ENCODE measurements at places on chromosomes 1 and 21. TPM values are rescaled to one million over a fixed set of nuclear protein-coding genes. Genes with fewer than 3 reads are reported as not detected.

Gene NBPF4
- total RNA-seq = 0.60 TPM

- no peak for DNase-seq
Measured at GRCh38 chr1:107776900-107777663, 187.9 kb downstream of the VAV3 start.

DNA sequence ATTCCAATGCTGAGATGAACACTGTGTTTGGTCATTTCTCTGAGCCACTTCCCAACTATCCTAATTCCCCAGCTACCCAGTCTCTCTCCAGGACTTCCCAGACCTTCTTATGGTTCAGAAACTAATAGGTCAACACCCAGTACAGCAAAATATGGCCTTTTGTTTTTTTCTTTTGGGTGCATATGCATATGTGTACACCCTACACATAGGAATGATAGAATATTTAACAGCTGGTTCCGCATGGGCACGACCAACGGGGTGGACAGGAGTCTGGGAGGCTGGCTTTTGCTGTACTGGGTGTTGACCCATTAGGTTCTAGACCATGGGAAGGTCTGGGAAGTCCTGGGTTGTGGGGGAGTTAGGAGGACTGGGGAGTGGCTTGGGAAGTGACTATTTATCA, 143.9 kb downstream of the MRPS6 start:
- DNase-seq = no peak

- DNase-seq = no peak
Measured at GRCh38 chr1:153956997-153957715, 1.3 kb downstream of the CRTC2 start.

Gene DEGS1
- 158 TPM for total RNA-seq

Measured in RPMI7951 (cell line).